Activated T-helper 1 cell treated with Interleukin-2 at 50 U/mL for 16 hours (primary cell): ENCODE measurements at places on chromosomes 4 and X.

- DNase-seq = no peak
Measured at GRCh38 chr4:44583393-44583792, 68.0 kb downstream of the YIPF7 start.

DNA sequence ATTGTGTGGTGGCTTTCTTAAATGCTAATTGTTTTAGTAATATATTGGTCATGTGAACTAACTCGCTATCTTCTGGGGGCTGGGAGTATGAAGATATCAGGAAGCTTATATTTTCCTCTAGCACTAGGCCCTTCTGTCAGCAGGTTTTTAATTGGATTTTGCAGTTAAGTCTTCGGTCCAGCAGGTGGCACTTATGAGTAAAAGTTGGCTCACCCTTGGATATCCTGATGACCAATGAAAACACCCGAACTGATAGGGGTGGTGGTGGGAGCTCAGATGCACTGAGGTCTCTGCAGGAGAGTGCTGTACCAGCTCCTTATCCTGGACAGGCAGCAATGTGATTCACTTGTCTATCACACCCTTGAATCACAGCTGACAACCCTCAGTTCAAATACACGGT is 1365.8 kb upstream of the DIAPH2 start:
- DNase-seq = no peak

- peak; percentile 1 for DNase-seq
Measured at GRCh38 chrX:135931644-135932487, 38.4 kb downstream of the SAGE1 start.

- DNase-seq = no peak
Measured at GRCh38 chrX:24391389-24391788, 30.9 kb downstream of the SUPT20HL1 start.

- no peak for DNase-seq
Measured at GRCh38 chr4:105215609-105216313, 69.1 kb downstream of the TET2 start.

DNA sequence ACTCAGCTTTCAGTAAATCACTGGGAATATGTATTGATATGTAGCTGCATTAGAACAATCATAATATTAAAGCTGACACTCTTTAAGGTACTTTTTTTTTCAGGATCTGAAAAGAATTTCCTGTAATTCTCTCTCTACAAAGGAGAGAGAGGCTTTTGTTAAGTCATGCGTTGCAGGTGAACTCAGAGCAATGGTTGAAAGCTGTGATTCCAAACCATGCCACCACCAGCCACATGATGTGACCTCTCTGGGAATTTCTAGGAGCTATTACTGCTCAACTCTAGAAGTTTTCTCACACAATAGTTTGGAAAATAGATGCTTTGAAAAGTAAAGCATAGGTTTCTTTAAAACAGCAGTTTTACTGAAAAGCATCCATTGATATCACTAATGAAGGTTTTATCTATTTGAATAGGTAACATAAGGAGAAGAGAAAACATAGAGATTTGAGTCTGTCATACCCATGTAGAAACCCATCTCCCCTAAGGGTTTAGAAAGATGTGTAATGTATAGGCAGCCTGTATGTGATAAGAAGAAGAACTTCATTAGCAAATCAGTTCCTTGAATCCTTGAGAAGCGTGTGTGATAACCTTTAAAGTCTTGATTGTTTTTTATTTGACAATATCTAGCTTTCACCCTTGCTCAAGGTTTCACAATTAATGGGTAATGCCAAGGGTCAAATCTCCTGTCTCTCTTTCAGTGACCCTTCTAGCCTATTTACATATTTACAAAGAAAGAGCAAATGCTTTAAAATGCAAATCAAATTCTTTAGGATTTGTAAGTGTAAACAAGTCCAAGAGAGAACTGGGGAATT is 161.0 kb upstream of the ANKRD50 start:
- DNase-seq = no peak

GRCh38 chr4:8205241-8205707 is 6.2 kb downstream of the SH3TC1 start:
- no peak for DNase-seq

DNA sequence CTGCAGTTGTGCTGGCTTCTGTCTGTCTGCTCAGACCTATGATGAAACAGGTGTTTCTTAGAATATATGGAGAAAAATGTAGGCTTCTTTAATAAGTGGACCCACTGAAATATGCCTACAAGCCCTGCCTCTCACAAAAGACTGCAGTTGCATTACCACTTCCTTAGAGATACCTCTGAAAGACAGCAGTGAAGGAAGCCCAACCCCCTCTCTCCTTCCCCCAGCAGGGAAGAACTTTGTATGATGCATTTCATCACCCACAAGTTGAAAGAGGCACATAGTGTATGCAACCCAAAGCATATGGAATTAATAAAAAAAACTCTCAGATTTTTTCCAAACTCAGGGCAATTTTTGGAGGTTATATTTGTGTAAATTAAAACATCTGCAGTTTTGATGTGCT is 916.7 kb downstream of the TECRL start:
- DNase-seq = no peak

DNA sequence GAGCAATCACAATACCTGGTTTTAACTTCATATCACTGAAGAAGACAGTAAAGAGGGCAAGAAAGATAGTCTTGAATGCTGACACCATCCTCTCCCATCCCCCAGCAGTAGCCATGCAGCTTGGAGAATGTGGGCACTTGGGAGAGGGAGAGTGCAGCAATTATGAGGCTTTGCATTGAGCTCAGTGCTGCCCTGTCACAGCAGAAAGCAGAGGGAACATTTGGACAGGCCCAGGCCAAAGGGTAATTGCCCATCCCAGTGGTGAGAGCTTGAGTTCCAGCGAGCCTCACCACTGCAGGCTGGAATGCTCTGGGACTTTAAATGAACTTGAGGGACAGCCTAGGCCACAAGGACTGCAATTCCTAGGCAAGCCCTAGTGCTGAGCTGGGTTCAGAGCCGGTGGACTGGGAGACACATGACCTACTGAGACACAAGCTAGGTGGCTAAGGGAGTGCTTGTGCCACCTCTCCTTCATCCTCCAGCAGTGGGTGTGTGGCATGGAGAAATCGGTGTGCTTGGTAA is 36.3 kb downstream of the CORIN start:
- no peak for DNase-seq

GRCh38 chr4:183832776-183833450 is 72.2 kb upstream of the STOX2 start:
- no peak for DNase-seq

GRCh38 chrX:12950851-12951594 is 23.9 kb upstream of the TMSB4X start:
- DNase-seq = peak; percentile 54

DNA sequence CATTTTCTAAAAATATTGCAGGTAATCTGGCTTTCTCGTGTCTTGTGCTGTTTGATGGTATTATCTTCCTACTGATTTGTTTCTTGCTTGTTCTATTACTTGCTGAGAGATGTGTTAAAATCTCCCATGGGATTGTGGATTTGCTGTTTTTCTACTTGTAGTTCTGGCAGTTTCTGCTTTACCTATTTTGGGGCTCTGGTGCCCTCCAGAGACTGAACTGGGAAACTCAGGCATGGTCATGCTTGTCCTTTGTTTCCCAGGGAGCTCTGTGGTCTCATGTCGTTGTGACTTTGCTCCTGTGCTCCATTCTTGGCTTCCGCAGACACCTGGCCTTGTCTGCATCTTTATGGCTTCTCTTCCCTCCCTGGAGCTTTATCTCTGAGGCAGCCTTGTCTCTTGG is 39.5 kb downstream of the NSD2 start:
- no peak for DNase-seq

DNA sequence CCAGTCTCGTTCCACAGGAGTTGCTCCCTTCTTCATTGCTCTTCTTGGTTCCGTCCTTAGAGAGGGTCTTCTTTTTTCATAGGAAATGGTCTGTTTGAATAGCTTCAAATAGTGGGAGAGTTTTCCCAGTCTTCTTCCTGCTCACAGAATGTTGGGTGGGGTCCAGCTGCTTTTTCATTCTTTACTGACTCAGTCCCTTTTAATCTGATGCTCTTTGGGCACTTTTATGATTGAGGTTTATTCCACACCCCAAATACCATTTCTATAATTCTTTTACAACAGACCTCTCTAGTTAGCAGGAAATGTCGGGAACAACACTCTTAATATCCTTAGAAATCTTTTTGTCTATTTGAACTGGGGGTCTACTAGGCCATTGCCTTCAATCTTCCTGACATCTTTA is 239.5 kb downstream of the PRDM5 start:
- DNase-seq = no peak

GRCh38 chrX:1178580-1179057 is 33.8 kb downstream of the CRLF2 start:
- no peak for DNase-seq

GRCh38 chr4:10879411-10880110 is 195.0 kb upstream of the CLNK start:
- no peak for DNase-seq

- no peak for DNase-seq
Measured at GRCh38 chr4:4856071-4857000, 3.1 kb upstream of the MSX1 start.

- no peak for DNase-seq
Measured at GRCh38 chrX:150262456-150262855, 100.7 kb upstream of the MAMLD1 start.

- no peak for DNase-seq
Measured at GRCh38 chr4:142812091-142812490, 34.0 kb downstream of the INPP4B start.

GRCh38 chr4:37490391-37491347 is 195.5 kb downstream of the RELL1 start:
- DNase-seq = no peak

DNA sequence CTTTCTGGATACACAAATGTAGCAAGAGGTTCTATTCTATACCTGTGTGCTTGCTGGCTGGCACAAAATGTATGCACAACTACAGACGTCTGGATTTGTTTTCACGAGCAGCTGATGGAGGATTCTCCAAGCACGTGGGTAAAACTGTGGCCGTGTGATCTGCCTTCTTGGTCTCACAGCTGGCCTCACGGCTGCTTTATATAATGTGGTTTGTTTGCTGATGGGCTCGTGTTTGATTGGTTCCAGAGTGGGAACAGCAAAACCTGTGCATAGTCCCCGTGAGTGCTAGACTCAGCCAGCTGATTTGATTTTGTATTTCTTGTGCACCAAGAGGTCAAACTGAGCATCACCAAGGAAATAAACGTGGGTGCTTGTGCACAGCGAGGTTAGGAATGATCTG is 262.6 kb upstream of the RPS6KA3 start:
- DNase-seq = no peak

- no peak for DNase-seq
Measured at GRCh38 chrX:17299206-17299605, 75.8 kb upstream of the NHS start.

- no peak for DNase-seq
Measured at GRCh38 chr4:44638091-44638490, 13.3 kb downstream of the YIPF7 start.

DNA sequence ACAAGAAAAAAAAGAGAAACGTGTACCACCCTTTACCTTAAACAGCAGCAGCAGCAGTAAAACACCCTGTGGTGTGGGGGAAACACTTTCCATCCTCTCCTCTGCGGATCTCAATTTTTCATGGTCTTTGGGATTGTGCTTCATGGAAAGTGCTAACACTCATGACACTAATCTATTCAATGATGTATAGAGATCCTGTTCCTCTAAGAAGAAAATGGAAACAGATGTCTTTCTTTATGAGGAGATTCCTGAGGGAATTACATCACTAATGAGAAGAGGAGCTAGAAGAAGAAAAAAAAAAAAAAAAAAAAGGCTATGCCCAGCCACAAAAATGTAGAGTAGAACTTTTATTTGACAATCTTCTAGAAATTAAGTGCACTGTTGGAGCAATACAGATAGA is 62.9 kb upstream of the NDST3 start:
- DNase-seq = no peak

- DNase-seq = no peak
Measured at GRCh38 chrX:65644621-65645289, 22.7 kb upstream of the MSN start.

DNA sequence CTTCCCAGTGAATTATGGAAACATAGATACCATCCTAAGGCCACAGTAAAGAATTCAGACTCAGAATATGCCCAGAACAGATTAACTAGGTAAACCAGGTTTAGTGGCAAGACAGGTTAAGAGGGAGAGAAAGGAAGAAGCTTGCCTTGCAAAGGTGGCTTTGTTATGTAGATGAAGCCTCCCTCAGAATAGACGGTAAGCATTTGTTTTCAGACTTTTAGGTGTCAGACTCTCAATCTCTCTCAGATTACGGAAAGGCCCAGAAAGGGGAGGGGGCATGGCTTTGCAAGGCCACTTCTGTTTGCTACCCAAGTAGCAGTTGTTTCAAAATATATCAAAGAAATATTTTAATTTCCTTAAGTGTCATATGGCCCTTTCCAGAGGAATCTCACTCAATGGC is 457.1 kb upstream of the BOD1L1 start:
- no peak for DNase-seq

DNA sequence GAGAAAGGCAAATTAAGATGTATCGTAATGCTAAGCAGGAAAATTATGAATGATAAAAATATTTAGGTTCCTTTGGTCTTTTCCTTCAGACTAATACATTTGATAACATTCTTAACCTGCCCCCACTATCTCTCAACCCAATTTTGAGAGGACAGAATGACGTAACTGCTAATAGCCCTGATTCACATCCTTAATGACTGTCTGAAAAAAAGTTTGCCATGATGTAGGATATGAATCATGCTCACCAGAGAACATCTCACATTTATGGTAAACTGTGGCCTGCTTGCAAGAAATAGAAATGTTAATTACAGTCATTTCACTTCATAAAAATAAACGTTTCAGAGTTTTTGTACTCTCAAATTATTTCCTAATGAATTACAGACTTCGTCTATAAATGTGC is 128.0 kb upstream of the VEGFC start:
- no peak for DNase-seq
